ENCODE measurements at places on chromosomes 3 and 15. TPM values are rescaled to one million over a fixed set of nuclear protein-coding genes. Genes with fewer than 3 reads are reported as not detected.

UNC13C gene
- not detected for total RNA-seq

LYZL4 gene
- not detected for total RNA-seq

CP gene
- not detected for total RNA-seq

STAC gene
- not detected for total RNA-seq

ANKRD34C gene
- total RNA-seq = not detected

PRR23C gene
- total RNA-seq = not detected

AMT gene
- total RNA-seq = 4.8 TPM

IQCF5 gene
- total RNA-seq = not detected

C3orf49 gene
- total RNA-seq = not detected

SV2B gene
- total RNA-seq = 0.20 TPM

KNL1 gene
- 51.7 TPM for total RNA-seq

CERS3 gene
- total RNA-seq = 0.45 TPM

GPR156 gene
- total RNA-seq = not detected
